ENCODE measurements at places on chromosomes 1 and 21.

DNA sequence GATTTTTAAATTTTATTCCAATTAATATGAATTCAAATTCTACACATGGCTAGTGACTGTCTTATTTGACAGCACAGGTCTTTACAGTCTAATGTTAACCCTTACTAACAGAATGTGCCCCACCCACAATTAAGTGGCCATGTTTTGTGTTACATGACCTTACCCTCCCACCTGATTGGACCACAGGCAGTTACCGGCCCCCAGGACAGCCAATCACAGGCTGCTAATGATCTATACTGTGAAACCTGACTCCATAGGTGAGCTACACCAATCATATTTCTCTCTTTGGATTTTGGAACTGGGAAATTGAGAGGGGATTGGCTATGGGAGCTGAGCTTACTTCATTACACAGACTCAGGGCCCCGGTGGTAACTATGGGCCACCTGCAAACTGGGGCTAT is 27.5 kb downstream of the ZP4 start:
- DNase-seq = no peak
- no peaks in the 10 kb centered on the region for H3K36me3 ChIP-seq
- H3K4me3 ChIP-seq = no peak overlapping the region
- H3K27me3 ChIP-seq = peaks cover 9% of the 10 kb centered on the region

GRCh38 chr1:114023377-114023776 is 44.1 kb downstream of the OLFML3 start:
- H3K4me1 ChIP-seq = no peaks in the 10 kb centered on the region
- no peak overlapping the region for H3K4me3 ChIP-seq
- H3K36me3 ChIP-seq = no peaks in the 10 kb centered on the region
- H3K27ac ChIP-seq = no peak overlapping the region
- no peak for DNase-seq

DNA sequence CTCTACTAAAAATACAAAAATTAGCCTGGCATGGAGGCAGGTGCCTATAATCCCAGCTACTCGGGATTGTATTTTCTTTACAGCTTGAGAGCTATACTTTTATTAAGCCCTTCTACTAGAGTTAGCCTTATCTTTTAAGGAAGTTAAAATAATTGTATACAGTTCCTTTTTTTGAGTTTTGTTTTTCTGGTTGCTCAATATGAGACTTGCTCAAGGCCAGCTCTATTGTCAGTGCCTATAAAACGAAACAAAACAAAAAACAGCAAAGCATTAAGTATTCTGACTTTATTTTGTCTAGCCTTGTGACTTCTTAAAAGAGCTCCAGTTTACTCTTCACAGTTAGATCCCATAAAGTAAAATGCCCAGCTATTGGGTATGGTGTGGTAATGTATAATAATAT is 17.2 kb downstream of the PKN2 start:
- no peak overlapping the region for H3K27ac ChIP-seq
- no peak for DNase-seq
- no peak overlapping the region for H3K4me3 ChIP-seq
- no peaks in the 10 kb centered on the region for H3K27me3 ChIP-seq
- peaks cover 43% of the 10 kb centered on the region for H3K4me1 ChIP-seq
- H3K36me3 ChIP-seq = peaks cover 4% of the 10 kb centered on the region

GRCh38 chr1:245279346-245279745 is 124.6 kb downstream of the KIF26B start:
- no peaks in the 10 kb centered on the region for H3K36me3 ChIP-seq
- no peaks in the 10 kb centered on the region for H3K4me1 ChIP-seq
- no peak overlapping the region for H3K27ac ChIP-seq
- peaks cover 36% of the 10 kb centered on the region for H3K27me3 ChIP-seq
- DNase-seq = no peak

GRCh38 chr1:164785841-164786534 is 227.0 kb downstream of the PBX1 start:
- peaks cover 31% of the 10 kb centered on the region for H3K27me3 ChIP-seq
- H3K4me1 ChIP-seq = peaks cover 5% of the 10 kb centered on the region
- no peak overlapping the region for H3K4me3 ChIP-seq
- no peaks in the 10 kb centered on the region for H3K36me3 ChIP-seq

GRCh38 chr1:182095946-182096345 is 34.4 kb upstream of the ZNF648 start:
- no peaks in the 10 kb centered on the region for H3K36me3 ChIP-seq
- H3K27me3 ChIP-seq = peaks cover 33% of the 10 kb centered on the region
- H3K27ac ChIP-seq = no peak overlapping the region
- H3K4me1 ChIP-seq = no peaks in the 10 kb centered on the region
- no peak overlapping the region for H3K4me3 ChIP-seq

DNA sequence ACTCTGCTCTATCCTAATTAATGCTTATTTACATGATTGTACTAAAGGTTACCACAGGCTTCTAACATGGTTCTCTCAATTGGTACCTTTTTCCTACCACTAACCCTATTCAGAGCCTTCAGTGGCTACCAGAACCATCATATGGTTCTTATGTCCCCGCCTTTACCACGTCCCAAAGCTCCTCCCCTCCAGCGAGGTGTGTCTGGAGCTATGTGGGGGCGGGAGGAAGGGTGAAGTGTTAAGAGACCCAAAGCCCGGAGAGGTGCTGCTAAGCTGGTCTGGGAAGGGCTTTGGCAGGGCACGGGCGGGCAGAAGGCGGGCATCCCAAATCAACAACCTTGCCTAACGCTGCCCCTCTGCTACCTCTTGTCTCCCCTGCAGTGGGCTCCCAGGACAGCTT is 10.0 kb downstream of the SPATA46 start:
- H3K4me1 ChIP-seq = no peaks in the 10 kb centered on the region
- H3K27ac ChIP-seq = no peak overlapping the region
- DNase-seq = no peak

DNA sequence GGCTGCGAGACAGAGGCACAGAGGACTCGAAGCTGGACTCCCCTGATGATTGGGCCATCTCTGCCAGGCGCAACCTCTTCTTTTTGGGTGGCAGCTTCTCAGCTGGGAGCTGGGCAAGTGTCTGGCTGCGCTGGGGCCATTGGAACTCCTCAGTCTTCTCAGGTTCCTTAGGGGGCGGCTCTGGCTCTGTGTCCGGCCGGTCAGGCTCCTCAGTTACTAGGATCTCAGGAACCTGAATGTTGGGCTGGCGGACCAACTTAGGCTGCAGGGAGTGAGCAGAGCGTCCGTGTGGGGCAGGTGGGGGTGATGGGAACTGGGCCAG is 97.5 kb upstream of the EDN2 start:
- H3K36me3 ChIP-seq = peaks cover 2% of the 10 kb centered on the region
- H3K27ac ChIP-seq = peak overlapping the region; percentile 83
- H3K4me3 ChIP-seq = no peak overlapping the region
- no peak for DNase-seq
- no peaks in the 10 kb centered on the region for H3K27me3 ChIP-seq
- peaks cover 11% of the 10 kb centered on the region for H3K4me1 ChIP-seq

- no peaks in the 10 kb centered on the region for H3K36me3 ChIP-seq
- H3K4me3 ChIP-seq = no peak overlapping the region
- H3K4me1 ChIP-seq = no peaks in the 10 kb centered on the region
- H3K27me3 ChIP-seq = peaks cover 48% of the 10 kb centered on the region
- no peak overlapping the region for H3K27ac ChIP-seq
Observed at GRCh38 chr1:14103878-14104430, 404.0 kb downstream of the PRDM2 start.

DNA sequence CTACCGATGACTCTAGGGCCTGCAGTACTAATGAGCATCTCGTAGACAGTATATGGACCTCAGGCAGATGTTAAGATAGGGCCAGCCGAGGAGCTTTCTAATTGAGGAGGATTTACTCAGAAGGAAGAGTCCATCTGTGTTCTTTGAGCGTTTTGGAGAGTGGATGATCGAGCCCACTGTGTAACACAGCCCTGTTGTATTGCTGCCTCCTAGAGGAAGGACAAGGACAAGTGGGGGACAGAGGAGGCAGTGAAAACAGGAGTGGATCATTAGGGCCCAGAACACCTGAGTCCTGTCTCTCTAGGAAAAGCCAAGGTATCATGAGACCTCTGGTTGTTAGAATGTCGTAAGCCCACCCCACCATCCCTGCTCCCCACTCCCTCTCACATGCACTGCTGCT is 62.9 kb downstream of the TBX19 start:
- no peak overlapping the region for H3K4me3 ChIP-seq
- no peak for DNase-seq
- H3K4me1 ChIP-seq = peaks cover 71% of the 10 kb centered on the region
- no peaks in the 10 kb centered on the region for H3K27me3 ChIP-seq
- peaks cover 11% of the 10 kb centered on the region for H3K36me3 ChIP-seq

DNA sequence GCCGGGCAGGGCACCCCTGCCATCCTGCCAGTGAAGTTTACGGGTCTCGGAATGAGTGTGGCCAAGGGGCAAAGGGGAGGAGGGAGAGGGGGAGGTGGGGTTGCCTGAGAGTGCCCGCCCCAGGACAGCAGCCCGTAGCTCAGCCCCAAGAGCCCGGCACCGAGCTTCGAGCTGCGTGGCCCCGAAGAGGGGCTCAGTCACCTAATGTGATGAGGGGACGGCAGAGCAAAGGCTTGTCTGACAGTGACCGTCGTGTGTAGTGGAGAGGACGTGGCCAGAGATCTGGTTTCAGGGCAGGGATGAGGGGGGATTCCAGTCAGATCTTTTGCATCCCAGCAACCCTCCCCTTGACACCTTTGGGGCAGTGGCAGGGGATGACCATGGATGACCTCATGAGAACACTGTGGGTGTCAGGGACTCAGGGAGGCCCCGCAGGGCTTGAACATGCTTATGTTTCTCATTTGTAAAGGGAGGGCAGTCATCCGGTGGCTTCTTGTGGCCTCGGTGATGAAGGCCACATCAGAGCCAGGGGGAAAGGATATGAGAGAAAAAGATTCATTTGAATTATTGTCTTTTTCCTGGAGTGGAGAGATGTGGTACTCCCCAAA is 1.1 kb upstream of the TRPM2 start:
- peak overlapping the region; percentile 77 for H3K4me3 ChIP-seq
- H3K36me3 ChIP-seq = peaks cover 3% of the 10 kb centered on the region
- H3K4me1 ChIP-seq = peaks cover 36% of the 10 kb centered on the region
- no peak overlapping the region for H3K27ac ChIP-seq

DNA sequence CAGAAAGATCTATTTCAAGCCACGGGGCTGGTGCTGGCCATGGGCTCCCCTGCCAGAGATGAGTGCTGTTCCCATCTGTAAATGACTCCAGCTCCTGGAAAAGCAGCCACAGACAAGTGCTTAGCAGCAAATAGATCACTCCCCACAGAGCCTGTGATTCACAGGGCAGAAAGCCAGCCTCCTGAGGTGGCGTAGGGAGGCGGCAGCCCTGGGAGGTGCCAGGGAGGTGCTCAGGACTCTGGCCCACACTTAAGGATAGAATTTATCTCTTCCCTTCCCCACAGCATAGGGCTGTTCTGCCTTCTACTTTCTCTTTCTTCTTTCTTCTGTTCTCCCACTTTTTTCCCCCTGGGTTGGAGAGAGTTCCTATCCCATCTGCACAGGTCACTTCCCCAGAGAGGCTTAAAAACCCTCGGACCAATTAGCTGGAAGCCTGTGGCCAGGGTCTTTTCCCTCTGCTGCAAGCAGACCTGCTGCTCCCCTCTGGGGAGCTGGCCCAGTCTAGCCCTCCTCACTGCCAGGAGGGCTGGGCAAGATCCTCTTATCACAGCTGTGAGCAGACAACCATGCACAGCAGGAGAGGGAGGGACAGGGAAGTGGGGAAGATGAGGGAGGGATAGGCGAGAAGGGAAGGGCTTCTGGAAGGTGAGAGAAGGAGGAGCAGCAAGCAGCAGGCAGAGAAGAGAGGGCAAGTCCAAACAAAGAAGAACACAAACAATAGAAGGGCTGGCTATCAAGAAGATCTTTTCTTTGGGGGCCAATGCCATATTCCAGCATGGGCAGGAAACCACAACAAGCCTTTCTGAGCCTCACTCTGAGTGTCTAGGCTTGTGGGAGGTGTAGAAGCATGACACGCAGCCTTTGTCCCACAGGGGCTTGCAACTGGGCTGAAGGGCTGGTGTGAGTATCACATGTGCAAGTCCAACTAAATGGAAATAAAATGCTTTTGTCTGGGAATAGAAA is 41.0 kb downstream of the KCND3 start:
- DNase-seq = no peak
- H3K27ac ChIP-seq = no peak overlapping the region
- peaks cover 2% of the 10 kb centered on the region for H3K36me3 ChIP-seq
- peaks cover 75% of the 10 kb centered on the region for H3K27me3 ChIP-seq
- H3K4me1 ChIP-seq = peaks cover 6% of the 10 kb centered on the region
- no peak overlapping the region for H3K4me3 ChIP-seq

DNA sequence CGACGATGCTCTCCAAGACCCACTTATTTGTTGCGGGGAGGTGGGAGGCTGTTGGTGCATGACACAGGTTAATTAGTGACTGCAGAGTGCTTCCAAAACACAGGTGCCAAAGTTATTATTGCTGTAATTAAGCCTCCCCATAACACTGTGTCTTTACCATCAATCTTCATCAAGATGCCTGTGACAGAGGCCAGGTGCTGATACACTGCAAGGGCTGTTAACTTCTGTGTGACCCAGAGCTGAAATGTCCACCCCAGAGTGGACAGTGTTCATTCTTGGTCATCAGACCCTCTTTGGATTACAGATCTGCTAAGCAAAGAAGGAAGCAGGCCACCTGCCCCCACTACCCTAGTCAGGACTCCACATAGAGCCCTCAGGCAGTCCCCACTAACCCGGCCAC is 55.5 kb downstream of the CAPN8 start:
- no peak overlapping the region for H3K4me3 ChIP-seq
- no peak overlapping the region for H3K27ac ChIP-seq
- no peaks in the 10 kb centered on the region for H3K4me1 ChIP-seq
- no peaks in the 10 kb centered on the region for H3K36me3 ChIP-seq
- no peaks in the 10 kb centered on the region for H3K27me3 ChIP-seq

- no peak for DNase-seq
- no peaks in the 10 kb centered on the region for H3K27me3 ChIP-seq
Observed at GRCh38 chr1:64192290-64192689, 11.1 kb upstream of the UBE2U start.

DNA sequence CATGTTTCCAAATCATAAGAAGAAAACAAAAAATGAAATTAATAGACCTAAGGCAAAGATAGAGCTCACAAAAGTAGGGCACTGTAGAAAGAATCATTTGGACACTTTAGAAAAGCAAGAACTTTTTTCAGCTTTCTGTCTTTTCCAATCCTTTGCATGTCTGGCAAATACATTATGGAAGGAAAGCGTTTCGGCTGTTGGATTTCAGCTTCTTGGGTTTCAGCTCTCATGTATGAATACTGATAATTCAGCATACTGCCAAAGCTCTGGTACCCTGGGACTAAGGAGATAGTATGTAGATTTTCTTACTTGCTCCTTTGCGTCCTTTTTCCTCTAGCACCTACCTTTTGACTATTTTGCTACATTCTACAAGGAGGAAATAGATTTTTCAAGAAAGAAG is 375.9 kb downstream of the BRINP3 start:
- H3K27ac ChIP-seq = no peak overlapping the region
- DNase-seq = no peak
- no peaks in the 10 kb centered on the region for H3K27me3 ChIP-seq
- H3K4me3 ChIP-seq = no peak overlapping the region
- no peaks in the 10 kb centered on the region for H3K4me1 ChIP-seq
- no peaks in the 10 kb centered on the region for H3K36me3 ChIP-seq

- H3K4me3 ChIP-seq = no peak overlapping the region
- no peaks in the 10 kb centered on the region for H3K4me1 ChIP-seq
- DNase-seq = no peak
- peaks cover 25% of the 10 kb centered on the region for H3K27me3 ChIP-seq
Observed at GRCh38 chr1:43632135-43632670, 17.7 kb upstream of the KDM4A start.

GRCh38 chr1:92791487-92792066 is 6.7 kb upstream of the EVI5 start:
- H3K27ac ChIP-seq = no peak overlapping the region
- H3K27me3 ChIP-seq = peaks cover 66% of the 10 kb centered on the region
- no peak overlapping the region for H3K4me3 ChIP-seq
- H3K4me1 ChIP-seq = no peaks in the 10 kb centered on the region
- DNase-seq = no peak

- no peaks in the 10 kb centered on the region for H3K4me1 ChIP-seq
- peaks cover 7% of the 10 kb centered on the region for H3K27me3 ChIP-seq
- no peak overlapping the region for H3K27ac ChIP-seq
- DNase-seq = no peak
- H3K36me3 ChIP-seq = no peaks in the 10 kb centered on the region
Observed at GRCh38 chr21:38333301-38334272, 76.8 kb downstream of the KCNJ15 start.

Data from central memory CD8-positive, alpha-beta T cell (primary cell).